Trophoblast cell (in vitro differentiated cells and primary cell): ENCODE measurements at places on chromosomes 6 and 20.

DNA sequence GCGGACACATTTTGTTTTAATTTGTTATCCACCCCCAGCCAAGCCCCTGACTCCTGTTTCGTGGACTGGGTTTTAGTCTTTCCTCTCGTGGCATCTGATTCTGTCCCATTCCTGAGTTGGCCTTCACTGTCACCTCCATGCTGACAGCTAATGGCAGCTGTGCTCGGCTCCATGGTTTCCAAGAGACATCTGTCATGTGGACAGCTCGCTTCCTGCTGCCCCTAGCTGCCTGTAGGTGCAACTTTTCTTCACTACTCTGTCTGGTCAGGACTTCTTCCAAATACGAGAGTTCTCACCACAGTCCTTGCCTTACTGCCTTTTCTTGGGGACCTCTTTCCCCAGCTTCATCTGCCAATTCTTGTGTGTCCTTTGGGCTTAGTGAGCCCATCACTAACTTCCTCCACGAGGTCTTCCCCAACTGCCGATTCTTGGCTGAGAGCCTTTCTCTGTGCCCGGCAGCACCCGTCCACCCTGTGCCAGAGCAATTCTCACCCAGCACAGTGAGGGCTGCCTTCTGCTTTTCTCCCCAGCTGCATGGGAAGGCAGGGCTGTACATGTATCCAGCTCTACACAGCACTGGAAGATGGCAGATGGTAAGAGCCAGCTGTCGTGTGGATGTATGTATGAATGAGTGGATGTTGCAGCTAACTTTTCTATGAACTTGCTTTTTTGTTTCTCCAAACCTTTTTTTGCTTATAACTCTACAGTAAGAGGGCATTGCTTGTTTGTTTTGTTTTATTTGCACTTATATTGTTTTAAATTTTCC is 140.4 kb downstream of the F13A1 start:
- DNase-seq, result no peak
- no peaks in the 10 kb centered on the region for H3K4me1 ChIP-seq
- no peaks in the 10 kb centered on the region for H3K27me3 ChIP-seq
- H3K27ac ChIP-seq, result no peak overlapping the region
- H3K36me3 ChIP-seq, result no peaks in the 10 kb centered on the region

DNA sequence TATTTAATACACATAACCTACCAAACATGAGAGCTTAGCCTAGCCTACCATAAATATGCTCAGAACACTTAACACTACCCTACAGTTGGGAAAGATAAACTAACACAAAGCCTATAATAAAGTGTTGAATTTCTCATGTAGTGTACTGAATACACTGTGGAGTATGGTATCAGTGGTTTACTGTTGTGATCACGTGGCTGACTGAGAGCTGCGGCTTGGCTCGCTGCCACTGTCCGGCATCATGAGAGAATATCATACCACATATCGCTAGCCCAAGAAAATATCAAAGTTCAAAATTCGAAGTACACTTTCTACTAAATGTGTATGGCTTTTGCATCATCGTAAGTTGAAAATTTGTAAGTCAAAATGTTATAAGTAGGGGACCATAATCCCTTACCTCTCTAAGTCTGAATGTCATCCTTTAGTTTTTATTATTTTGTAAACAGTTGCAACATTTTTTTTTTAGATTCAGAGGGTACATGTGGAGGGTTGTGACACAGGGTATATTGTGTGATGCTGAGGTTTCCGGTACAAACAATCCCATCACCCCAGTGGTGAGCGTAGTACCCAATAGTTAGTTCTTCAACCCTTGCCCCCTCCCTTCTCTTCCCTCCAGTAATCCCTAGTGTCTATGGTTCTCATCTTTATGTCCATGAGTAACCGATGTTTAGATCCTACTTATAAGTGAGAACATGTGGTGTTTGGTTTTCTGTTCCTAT is 14.6 kb upstream of the TAAR1 start:
- H3K36me3 ChIP-seq, result no peaks in the 10 kb centered on the region
- H3K27ac ChIP-seq, result no peak overlapping the region
- H3K4me1 ChIP-seq, result no peaks in the 10 kb centered on the region
- DNase-seq, result no peak

DNA sequence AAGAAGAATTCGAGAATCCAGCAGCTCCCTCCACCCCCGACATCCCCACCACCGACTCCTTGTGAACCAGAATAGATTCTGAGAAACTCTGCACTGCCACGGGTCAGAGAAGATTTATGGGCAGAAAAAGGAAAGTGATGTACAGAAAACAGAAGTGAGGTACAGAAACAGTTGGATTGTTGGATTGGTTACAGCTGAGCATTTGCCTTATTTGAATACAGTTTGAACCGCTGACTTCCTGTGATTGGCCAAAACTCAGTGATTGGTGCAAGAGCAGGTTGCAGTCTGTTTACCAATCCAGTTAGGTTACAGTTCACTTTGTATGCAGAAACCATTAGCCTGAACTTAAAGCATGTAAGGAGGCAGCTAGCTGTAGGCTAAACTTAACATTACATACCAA is 131.2 kb upstream of the HDDC2 start:
- no peak overlapping the region for H3K27ac ChIP-seq
- H3K36me3 ChIP-seq, result no peaks in the 10 kb centered on the region
- H3K27me3 ChIP-seq, result no peaks in the 10 kb centered on the region
- H3K4me3 ChIP-seq, result no peak overlapping the region
- no peak for DNase-seq

GRCh38 chr20:23162887-23163286 is 76.8 kb upstream of the CD93 start:
- no peaks in the 10 kb centered on the region for H3K4me1 ChIP-seq
- no peaks in the 10 kb centered on the region for H3K36me3 ChIP-seq
- H3K27ac ChIP-seq, result no peak overlapping the region
- peak overlapping the region; percentile 26 for H3K4me3 ChIP-seq

DNA sequence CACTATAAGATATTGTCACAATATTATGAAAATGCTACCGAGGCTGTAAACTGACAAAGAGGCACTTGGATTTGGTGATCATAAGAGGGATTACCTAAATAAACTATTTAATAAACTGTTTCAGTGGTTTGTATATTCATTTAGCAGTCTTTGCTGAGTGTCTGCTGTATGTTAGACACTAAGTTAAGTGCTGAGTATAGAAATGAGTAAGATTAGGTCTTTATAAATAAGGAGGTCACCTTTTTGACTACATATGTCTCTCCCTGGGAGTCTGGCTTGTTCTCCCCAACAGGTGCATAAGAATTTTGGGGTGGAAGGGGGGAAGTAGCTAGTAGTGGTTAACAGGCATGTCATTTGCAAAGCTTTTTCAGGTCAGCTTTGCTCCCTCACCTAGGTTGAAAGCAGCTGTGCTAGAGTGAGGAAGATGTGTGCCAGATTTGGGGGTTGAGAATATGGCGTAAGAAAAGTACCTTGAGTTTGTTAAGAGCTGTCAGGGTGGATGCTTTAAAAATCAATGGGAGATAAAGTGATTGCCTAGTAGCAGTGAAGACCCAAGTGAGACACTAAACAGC is 246.3 kb downstream of the ZFAND3 start:
- H3K27ac ChIP-seq, result no peak overlapping the region
- H3K4me3 ChIP-seq, result no peak overlapping the region
- DNase-seq, result no peak

DNA sequence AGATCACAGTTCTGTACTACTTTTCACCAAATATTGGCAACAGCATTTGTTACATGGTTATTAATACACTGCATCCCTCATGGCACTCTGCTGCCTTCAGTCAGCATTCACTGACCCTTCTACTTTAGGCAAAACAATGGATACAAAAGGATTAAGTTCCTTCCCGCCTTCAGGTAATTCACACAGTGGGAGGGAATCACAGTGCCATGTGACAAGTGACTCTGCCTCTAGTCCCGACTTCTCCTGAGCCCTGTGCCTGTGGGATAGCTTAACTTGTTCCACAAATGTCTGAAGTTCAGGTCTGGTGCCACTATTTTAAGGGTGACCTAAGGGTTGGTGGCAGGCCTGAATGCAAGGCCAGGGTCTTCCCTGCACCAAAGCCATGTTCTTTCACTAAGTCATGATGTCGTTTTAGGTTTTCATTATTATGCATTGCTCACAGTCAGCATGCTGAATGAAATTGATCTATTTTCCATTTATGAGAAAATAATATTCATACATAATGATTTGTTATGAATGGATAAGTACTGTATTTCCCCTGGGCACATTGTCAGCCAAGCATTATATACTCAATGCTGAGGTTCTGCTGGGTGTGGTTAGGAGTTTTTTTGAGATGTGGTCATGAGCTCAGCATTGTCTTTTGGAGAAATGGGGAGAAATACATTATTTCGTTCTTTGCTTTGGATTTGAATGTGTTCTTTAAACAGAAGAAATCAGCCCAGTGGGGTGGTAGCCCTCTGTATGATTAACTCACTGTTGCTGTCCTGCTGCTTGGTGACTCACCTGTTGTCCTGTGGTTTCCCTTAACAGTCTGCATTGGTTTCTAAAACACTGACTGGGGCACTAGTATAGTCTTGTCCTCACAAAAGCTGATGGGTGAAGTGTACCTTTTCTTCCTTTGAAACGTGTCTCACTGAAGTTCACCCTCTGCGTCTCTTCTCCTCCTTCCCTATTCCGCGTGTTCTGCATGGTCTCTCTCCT is 66.4 kb downstream of the AFDN start:
- no peaks in the 10 kb centered on the region for H3K27me3 ChIP-seq
- H3K27ac ChIP-seq, result no peak overlapping the region
- peaks cover 18% of the 10 kb centered on the region for H3K36me3 ChIP-seq
- no peaks in the 10 kb centered on the region for H3K4me1 ChIP-seq
- H3K4me3 ChIP-seq, result no peak overlapping the region

DNA sequence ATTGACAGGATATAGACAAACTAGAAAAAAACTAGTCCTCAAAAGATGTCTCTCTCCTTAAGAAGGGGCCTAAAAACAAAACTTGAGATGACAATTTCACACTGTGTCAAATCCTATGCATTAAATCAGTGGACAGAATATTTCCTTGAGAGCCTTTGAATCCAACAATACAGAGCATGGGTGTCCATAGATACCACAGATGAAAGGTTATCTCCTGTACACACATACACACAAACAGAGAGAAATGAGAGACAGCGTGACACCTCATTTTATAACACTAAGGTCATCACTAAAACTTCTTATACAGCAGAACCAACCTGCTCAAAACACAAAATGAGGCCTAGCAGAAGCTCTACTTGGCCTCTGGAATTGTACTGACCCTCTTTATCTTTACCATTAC is 55.5 kb downstream of the MAP7 start:
- no peak for DNase-seq
- H3K27ac ChIP-seq, result no peak overlapping the region
- H3K27me3 ChIP-seq, result no peaks in the 10 kb centered on the region
- no peak overlapping the region for H3K4me3 ChIP-seq
- H3K4me1 ChIP-seq, result no peaks in the 10 kb centered on the region

DNA sequence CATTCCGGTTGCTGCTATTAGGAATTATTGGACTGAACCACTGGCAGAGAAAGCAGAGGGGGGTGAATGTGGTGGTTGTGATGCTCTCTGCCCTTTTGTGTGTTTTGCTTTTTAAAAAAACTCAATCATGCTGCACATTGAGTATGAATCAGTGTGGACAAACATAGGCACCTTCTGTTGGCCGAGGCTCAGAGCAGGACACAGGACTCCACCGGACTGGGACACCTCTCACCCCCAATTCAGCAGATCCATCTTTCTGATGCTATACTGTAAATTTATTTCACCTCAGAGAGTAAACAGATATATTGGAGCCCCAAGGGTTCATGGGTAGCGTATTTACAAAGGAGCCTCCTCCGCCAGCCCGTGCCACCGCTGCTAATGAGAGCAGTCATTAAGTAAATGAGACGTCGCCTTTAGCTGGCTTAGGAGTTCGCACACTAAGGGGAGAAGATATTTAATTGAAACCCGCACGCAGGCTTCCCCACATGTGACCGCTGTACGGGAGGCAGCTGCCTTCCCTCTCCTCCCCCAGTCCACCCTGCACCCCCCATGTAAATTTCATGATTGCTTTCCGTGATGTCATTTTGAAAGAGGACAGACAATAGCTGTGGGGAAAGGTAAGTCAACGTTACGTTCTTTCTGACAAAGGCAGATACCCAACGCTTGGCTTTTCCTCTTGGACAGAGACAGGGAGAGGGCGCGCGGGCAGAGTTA is at the start of gene MYT1:
TSS of gene MYT1 (plus strand) at position 330 of the 714 bp plus-strand sequence. CDS start 34,410 bp downstream, outside the sequence.
- H3K4me1 ChIP-seq, result peaks cover 2% of the 10 kb centered on the region
- no peak within 1 kb of the TSS for H3K4me3 ChIP-seq
- no peaks in the 10 kb centered on the region for H3K36me3 ChIP-seq

DNA sequence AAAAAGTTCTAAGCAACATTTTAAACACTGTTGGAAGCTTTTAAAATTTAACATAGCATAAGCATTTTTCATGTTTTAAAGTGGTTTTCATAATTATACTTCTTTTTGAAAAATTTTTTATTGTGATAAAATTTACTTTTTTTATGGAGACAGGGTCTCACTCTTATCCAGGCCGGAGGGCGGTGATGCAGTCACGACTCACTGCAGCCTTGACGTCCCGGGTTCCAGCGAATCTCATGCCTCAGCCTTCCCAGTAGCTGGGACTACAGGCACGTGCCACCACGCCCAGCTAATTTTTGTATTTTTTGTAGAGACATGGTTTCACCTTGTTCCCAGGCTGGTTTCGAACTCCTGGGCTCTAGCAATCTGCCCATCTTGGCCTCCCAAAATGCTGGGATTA is 46.1 kb upstream of the TULP4 start:
- no peaks in the 10 kb centered on the region for H3K4me1 ChIP-seq
- no peak overlapping the region for H3K4me3 ChIP-seq
- no peak for DNase-seq
- H3K27me3 ChIP-seq, result no peaks in the 10 kb centered on the region
